T-helper 1 cell treated with Interleukin-12 subunit alpha and Interleukin-12 subunit beta and Interleukin-4 antibody, amounts not matched to agents 30 ng/mL and 1 ng/mL, for 36 hours (primary cell): ENCODE measurements at places on chromosomes 12 and 14. TPM values are rescaled to one million over a fixed set of nuclear protein-coding genes. Genes with fewer than 3 reads are reported as not detected.

ACOT4 gene
- 0.61 and 0.90 TPM in 2 replicates for total RNA-seq

ASCL1 gene
- total RNA-seq = not detected in 2 replicates

TEX52 gene
- total RNA-seq = 0.41 TPM in 1 of 2 replicates, not detected in the other

PZP gene
- total RNA-seq = not detected in 2 replicates

MIPOL1 gene
- total RNA-seq = 0.02 TPM in 1 of 2 replicates, not detected in the other

KRT2 gene
- total RNA-seq = 0.20 and 0.27 TPM in 2 replicates
